ENCODE measurements at places on chromosomes 7 and 10. TPM values are rescaled to one million over a fixed set of nuclear protein-coding genes. Genes with fewer than 3 reads are reported as not detected.
A peak's percentile ranks its signal among the peaks of the same experiment; 100 is the strongest.

HEPACAM2 gene
- total RNA-seq = 0.89 TPM

TRIM73 gene
- 1.7 TPM for total RNA-seq

HNRNPF gene
- total RNA-seq = 122 TPM

GIMAP5 gene
- total RNA-seq = 11.5 TPM

SLC26A3 gene
- total RNA-seq = not detected

PVRIG gene
- not detected for total RNA-seq

IGFBP3 gene
- total RNA-seq = 211 TPM

TMEM254 gene
- 23.6 TPM for total RNA-seq

UPK3B gene
- total RNA-seq = 1.7 TPM

NEBL gene
- total RNA-seq = 29.3 TPM

SEMA3D gene
- total RNA-seq = 72.6 TPM

HOGA1 gene
- 0.99 TPM for total RNA-seq

TBXAS1 gene
- total RNA-seq = 6.2 TPM

PIP gene
- not detected for total RNA-seq

TMEM26 gene
- 5.1 TPM for total RNA-seq

- DNase-seq = no peak
Observed at GRCh38 chr10:22711373-22711772, 3.0 kb downstream of the PIP4K2A start.

DNA sequence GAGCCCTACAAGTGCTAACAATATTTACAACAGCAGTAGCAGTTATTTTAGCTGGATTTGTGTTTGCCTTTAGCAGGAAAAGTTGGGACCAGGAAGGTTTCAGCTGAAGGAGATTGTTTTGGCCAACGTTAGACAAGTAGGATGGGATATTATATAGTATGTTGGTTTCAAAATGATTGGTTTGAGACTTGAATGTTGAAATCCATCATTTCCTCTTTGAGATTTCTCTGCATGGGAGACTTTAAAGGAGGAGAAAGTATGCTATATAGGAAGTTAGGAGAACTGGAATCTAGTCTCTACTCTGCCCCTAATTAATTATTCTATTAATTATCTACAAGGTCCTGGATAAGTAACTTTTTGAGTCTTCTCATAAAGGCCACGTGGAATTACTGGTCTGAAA lies 263.8 kb downstream of the PTEN start:
- no peak for DNase-seq

DNA sequence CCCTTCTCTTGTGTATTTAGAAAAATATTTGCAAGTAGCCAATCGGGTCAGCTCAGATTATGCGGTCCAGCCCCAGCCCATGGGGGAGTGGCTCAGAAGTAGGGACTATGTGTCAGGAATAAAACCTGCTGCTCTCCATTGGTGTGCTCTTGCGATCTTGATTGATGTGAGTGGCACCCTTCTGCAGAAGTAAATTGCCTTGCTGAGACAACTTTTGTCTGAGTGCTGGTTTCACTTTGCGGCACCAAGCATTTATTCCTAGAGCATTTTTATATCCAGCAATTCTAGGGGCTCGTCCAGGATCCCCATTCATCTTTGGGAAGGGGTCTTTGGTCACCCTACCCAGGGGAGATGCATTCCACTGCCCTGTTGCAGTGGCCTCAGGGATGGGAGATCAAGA lies 26.1 kb upstream of the FAM221A start:
- no peak for DNase-seq

- DNase-seq = no peak
Observed at GRCh38 chr7:44631458-44632115, 25.2 kb downstream of the OGDH start.

DNA sequence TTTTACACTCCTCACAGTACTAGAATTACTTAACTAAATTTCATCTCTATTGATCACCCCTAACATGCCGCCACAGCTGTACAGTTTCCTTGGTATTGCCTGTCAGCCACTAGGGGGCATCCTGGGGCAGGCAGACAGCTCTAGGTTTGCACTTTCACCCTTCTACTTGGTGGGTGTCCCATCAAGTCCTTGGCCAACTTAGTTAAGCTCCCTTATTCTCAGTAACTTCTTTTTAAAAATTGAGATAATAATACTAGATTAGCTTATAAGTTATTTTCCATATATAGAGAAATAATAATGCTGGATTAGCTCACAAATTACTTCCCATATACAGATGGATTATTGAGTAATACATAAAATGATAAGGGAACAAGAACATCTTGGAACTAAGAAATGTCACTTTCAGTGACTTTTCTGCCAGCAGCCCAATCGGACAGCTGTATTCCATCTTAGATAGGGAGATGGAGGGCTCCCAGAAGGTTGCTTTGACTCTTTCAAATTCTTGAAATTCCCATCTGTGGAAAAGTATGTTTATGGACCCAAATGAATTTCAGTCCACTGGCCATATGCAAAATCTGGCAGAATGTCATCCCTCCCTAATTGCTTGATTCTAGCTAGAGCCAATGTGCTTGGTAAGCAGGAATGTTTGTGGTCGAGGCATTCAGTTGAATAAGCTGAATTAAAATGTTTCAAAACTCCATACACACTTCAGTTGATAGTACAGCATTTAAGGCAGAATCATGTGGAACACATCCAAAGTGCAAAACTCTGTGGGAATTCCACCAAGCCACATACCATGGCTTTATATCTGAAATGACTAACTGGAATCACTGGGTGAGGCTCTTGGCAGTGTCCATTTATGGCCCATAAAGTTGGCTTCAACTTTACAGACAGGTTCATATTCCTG lies 309.7 kb downstream of the CSTF2T start:
- peak; percentile 61 for DNase-seq

DNA sequence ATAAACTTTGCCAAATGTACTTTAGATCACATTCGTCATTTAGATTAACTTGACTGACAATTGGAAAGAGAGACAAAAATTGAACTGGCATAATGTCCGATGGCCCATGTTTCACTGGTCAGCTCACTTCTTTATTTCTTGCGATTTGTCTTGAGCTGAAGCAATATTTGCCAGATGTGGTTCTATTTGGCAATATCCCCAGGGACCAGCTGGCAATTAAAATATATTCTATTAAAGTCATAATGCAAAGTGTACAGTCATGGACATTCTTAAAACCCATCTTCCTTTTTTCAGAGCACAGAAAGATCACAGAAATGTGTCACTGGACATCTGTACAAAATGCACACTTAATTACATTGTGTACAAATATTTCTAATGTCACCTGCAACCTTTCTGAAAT lies 26.3 kb downstream of the NEBL start:
- DNase-seq = no peak

DNA sequence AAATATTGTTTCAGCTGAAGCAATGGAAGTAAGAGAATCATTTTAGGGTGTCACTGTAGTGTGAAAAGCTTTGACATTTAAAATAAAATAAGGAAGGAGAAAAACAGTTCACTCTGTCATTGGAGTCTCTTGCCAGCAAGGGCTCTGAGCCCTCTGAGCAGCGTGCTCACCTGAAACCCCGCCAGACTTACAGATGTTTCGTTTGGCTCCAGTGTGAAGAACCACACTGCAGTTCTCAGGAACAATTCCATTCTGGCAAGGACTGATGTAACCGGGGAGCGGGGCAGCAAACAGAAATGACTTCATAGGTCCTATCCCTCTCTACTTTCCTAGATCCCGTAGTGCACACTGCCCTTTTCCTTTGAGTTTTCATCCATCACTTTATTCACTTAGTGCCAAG lies 164.3 kb downstream of the CELF2 start:
- DNase-seq = no peak

DNA sequence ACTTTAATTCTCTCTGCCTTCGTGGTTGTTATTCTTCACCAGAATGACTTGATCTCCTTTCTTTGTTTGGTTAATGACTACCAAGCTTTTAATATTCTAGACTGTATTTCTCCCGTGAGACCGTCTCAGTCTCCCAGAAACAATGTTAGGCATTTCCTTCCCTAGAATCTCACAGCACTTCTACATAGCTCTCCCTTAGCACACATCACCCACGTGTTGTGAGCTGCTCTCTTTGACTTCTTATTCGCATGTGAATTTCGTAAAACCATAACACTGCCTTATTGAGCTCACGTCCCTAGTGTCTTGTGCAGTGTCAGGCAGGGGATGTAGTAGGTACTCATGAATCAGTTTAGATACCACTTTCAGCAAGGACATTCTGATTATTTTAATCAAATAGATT lies 57.5 kb upstream of the MGAM2 start:
- no peak for DNase-seq

DNA sequence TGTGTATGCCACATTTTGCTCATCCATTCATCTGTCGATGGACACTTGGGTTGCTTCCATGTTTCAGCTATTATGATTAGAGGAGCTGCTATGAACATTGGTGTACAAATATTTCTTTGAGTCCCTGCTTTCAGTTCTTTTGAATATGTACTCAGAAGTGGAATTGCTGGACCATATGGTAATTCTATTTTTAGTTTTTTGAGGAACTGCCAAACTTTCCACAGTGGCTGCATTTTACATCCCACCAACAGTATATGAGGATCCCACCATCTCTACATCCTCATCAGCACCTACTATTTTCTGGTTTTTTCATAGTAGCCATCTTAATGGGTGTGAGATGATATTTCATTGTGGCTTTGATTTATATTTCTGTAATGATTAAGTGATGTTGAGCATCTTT lies 44.7 kb upstream of the ZMIZ2 start:
- no peak for DNase-seq

DNA sequence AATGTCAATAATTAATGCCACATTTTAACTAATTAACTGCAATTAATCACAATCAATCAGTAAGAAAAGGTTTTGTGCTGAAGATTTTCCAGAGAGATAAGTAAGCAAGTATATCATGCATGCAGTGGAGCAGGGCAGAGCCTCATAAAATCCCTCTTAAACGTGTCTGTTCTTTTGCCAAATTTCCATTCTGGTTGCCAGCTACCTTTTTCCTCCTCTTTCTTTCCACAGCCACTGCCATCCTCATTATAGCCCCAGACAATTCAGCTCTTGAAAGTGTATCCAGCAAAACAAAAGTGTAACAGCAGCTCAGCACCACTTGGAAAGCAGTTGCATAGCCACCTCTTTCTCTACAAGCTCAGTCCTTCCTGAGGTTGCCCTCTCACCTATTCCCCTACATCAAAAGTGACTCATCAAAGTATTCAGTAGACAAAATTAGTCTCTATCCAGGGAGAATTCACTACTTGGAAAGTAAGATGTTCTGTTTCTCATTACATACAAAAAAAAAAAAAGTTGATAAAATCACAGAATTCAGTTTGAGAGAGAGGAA lies 26.9 kb upstream of the EPHB6 start:
- no peak for DNase-seq

DNA sequence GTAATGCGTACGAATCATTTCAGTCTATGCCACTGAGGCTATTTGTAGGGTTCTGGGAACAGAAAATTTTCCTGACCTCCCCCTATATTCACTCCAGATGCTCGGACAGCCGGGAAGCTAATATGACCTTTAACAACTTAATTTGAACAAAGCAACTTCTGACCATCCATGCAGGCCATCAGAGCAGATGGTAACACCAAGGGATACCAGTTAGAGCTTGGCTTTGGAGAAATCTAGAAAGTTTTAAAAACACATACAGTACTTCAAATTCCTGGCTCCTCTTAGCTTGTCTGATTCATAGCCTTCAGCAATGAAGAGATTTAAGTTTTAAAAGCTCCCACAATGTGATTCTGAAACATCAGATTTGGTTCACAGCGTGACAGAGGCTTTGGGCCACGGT lies 257.3 kb downstream of the GPAM start:
- DNase-seq = no peak

- peak; percentile 2 for DNase-seq
Observed at GRCh38 chr10:93872375-93873158, 21.2 kb upstream of the SLC35G1 start.

DNA sequence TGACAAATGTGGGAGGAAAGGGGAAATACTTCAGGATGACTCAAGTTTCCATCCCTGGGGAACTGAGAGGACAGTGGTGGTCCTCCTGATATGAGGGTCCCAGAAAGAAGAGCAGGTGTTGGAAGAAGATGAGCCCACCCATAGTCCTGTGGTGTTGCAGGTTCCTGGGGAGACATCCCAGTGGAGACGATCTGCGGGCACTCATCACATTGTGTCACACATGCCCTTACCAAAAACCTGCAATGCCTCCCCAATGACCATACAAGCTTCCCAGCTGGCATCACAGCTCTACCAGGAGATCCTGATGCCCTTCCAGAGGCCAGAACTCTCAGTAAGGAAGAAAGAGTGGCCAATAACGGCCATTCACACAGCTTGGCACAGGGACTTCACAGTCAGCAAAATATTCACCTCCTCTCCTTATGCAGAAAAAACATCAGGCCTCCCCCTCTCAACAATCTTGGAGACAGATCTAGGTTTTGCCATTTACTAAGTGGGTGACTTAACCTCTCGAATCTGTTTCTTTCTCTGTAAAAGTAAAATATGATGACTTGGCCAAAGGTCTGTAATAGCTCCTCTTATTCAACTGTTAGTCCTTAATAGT lies 9.0 kb downstream of the PUS7 start:
- DNase-seq = no peak

DNA sequence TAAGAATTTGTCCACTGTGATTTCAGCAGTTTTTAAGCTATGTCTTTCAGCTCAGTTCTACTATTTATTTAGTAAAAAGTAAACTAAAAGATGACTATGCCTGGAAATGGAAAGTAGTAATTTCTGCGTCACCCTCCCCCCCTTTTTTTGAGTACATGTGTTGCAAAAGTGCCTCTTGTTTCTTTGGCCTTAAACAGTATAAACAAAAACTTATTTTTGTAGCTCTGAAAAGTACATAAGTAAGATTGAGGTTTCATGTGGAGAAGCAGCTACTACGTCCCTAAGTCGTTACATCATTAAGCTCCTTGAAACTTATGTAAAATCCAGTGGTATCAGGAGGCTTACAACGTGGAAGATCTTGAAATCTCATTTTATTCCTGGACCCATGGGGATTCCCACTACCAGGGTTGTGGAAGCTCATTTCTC lies 46.3 kb upstream of the HBP1 start:
- DNase-seq = no peak

Measured in skin of body (tissue), 3 donors.